Nephron progenitor cell (in vitro differentiated cells): ENCODE measurements at places on chromosomes 1 and 21.

DNA sequence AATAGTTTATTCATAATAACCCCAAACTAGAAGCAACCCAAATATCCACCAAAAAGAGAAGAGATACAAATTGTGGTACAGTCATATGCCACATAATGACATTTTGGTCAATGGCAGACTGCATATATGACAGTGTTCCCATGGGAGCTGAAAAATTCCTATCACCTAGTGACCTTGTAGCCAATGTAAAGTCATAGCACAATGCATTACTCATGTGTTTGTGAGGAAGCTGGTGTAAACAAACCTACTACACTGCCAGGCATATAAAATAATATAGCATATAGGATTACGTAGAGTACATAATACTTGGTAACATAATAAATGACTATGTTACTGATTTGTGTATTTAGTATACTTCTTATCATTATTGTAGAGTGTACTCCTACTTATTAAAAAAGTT lies 29.5 kb upstream of the SLFNL1 start:
- no peak for DNase-seq

DNA sequence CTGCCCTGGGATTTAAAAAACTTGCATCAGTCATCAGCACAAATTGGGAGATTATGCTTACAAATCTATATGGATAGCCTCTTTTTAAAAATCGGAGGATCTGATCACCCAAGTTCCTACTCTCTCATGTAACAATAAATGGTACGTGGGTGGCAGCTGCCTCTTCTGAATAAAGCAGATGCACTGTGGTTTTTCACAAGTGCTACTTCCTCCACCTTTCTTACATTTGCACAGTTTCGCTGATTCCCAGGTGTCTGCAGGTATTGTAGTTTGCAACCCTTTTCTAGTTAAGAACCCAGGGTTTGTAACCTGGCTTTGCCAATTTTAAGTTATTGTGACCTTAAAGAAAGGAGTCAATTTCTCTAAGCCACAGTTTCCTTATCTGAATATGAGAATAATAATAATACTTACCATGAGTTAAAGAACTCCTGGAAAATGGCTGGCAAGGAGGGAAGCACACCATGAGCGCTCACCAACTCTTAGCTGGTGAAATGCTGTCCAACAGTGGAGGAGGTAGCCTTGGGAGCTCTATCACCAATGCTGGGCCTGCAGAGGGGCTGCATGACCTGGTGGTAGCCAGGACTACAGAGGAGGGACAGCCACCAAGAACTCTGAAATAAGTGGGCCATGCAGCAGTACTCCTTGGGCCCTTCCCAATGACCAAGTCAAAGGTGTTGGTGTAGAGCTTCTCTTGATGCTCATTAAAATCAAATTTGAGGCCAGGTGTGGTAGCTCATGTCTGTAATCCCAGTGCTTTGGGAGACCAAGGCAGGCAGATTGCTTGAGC lies 30.2 kb upstream of the KCNA2 start:
- DNase-seq, result no peak

- no peak for DNase-seq
Observed at GRCh38 chr1:208007319-208007937, 96.5 kb upstream of the CD34 start.

DNA sequence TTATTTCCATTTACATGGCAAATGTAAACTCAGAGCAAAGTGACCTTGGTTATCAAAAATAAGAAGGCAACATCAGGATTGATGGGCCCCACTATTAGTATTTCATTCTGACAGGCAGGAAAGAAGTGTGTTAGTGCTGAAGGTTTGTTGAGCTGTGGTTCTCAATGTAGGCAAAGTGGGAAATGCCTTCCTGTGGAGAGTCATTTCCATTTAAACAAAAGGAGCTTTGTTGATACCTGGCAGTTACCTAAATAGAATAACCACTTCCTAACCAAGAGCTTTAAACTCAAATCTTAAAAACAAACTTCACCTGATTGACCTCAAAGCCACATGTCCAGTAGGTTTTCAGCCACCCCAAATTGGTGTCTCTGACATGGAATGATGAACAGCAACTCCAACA lies 579.9 kb upstream of the BEND5 start:
- no peak for DNase-seq

- DNase-seq, result no peak
Observed at GRCh38 chr1:212655668-212656440, 43.8 kb downstream of the BATF3 start.

- no peak for DNase-seq
Observed at GRCh38 chr1:227549892-227550291, 13.5 kb upstream of the ZNF678 start.

GRCh38 chr1:115211071-115211745 lies 121.9 kb upstream of the TSPAN2 start:
- no peak for DNase-seq

DNA sequence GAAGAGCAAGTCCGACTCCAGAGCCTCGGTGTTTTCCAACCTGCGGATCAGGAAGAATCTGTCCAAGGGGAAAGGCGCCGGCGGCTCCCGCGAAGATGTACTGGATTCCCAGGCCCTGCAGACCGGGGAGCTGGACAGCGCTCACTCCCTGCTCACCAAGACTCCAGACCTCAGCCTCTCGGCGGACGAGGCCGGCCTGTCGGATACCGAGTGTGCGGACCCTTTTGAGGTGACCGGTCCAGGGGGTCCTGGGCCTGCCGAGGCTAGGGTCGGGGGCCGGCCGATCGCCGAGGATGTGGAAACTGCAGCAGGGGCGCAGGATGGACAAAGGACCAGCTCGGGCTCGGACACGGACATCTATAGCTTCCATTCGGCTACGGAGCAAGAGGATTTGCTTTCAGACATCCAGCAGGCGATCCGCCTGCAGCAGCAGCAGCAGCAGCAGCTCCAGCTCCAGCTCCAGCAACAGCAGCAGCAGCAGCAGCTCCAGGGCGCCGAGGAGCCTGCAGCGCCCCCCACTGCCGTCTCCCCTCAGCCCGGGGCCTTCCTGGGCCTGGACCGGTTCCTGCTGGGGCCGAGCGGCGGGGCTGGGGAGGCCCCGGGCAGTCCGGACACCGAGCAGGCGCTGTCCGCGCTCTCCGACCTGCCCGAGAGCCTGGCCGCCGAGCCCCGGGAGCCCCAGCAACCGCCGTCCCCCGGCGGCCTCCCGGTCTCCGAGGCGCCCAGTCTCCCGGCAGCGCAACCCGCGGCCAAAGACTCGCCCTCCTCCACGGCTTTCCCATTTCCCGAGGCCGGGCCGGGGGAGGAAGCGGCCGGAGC lies 827 bp downstream of the FMN2 start:
- peak; percentile 61 for DNase-seq

DNA sequence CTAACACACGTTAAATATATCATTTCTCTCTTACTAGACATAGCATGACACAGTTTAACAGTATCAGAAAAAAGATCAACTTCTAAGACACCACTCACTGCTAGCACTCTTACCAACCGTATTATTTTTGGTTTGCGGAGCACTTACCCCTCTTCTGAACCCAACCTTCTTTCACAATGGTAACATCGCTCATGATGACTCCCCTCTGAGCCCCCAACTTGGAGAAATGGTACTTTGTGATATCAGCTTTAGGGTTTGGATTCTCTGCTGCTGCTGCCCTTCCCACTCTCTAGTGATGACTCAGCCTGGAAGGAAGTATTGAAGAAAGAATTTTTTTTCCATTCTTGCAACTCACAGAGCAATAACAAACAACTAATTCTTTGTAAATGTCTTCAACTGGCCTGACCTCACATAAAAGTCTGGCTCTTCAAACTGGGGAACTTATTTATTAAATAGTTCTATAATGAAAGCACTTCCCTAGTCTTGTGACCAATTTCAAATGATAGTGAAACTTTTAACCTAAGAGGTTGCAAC lies 7.0 kb downstream of the AKT3 start:
- DNase-seq, result no peak

GRCh38 chr1:2393471-2393877 lies 1.8 kb downstream of the RER1 start:
- DNase-seq, result no peak

DNA sequence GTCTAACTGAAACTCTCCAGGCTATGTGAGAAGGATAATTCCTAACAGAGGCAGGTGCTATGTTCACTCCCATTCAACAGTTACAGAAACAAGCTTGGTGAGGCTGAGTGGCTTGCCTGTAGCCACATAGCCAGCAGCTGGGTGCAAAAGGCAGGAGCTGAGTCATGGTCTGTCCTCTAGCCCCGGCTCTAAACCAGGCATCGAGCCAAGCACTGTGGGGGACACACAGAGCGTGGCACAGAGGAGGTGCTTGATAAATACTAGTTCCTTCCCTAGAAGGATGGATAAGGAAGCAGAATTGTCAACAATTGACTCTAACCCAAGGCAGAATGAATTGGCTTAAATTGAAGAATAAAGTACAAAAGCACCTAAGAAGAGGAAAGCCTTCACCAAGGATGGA lies 10.4 kb upstream of the KCNA2 start:
- no peak for DNase-seq

DNA sequence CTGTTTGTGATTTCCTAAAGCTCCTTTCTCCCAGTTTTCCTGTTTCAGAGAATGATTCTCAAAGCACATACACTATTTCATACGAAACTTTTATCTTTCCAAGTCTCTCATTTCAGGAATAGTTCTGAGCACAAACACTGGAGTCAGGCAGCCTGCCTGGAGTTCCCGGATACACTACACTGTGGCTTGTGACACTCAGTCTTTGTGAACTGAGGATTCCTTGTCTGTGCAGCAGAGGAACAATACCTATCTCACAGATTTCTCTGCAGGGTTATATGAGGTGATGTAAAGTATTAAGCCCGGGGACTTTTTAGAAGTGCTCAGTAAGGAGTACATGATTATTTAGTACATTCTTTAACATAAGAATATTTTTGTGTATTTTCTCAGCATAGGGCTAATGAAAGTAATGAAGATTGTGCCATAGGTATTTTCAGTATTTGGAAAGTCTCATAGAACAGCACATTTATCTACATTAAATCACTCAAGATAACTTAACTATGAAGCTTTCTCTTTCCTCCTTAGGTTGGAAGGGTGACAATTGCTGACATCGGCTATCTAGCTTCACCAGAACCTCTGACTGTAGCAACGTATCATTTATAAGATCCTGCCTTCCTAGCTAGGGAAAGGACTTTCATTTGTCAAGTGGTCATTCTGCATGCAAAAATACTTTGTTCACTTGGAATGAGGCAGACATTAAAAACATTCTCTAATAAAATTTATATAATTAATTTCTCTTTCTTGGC lies 12.9 kb downstream of the GBP2 start:
- no peak for DNase-seq

- no peak for DNase-seq
Observed at GRCh38 chr1:11741919-11742558, 6.1 kb downstream of the AGTRAP start.

GRCh38 chr1:187129132-187129531 lies 300.4 kb downstream of the PLA2G4A start:
- DNase-seq, result no peak

DNA sequence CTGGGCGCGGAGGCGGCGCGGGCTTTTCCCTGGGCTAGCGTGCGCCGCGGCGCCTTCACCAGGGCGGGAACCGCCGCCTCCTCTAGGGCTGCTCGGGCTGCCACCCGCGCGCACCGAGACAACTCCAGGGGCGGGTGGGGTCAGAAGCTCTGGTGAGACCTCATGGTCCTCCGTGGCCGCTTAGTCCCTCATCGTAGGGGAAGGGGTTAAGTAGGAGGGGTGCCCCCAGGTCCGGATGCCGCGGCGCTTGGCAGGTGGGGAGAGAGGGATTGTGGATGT lies 559 bp downstream of the SERTAD4 start:
- no peak for DNase-seq

GRCh38 chr1:201649761-201650622 lies 111.1 kb downstream of the NAV1 start:
- peak; percentile 82 for DNase-seq

GRCh38 chr1:230681599-230681998 lies 32.3 kb downstream of the AGT start:
- no peak for DNase-seq

DNA sequence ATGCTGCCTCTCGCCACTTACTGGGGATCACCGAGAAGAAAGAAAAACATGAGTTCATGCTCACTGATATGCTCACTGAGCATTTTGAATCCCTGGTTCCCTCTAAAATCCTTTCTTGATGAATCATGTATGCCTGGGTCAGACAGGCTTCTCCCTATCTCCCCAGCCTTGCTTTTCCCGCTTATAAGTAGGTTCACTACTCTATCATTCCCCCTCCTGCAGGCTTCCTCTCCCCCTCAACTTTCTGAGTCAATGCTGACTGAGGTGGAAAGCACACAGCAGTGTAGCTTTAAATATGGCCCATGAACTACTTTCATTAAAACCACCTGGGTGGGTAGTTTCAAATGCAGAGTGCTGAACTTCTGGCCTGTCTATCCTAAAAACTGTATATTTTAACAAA lies 41.7 kb downstream of the FMO4 start:
- no peak for DNase-seq

- DNase-seq, result no peak
Observed at GRCh38 chr1:9111957-9112356, 16.9 kb downstream of the GPR157 start.

DNA sequence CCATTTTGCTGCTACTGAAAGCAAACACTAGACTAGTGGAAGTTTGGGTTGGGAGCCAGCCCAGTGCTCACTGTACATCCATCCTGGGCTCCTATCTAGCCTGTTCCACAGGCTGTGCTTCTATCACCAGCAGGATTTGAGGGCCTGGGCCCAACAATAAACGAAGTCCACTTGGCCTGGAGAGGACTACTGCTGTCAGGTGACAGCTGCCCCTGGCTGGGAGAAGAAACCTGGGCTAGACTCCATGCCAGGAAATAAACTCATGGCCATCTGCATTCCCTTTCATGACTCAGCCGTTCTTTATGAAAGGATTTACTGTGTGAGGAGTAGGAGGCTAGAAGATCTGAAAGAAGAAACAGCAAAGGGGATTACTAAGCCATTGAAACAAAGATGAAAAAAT lies 35.5 kb downstream of the COLGALT2 start:
- DNase-seq, result no peak

DNA sequence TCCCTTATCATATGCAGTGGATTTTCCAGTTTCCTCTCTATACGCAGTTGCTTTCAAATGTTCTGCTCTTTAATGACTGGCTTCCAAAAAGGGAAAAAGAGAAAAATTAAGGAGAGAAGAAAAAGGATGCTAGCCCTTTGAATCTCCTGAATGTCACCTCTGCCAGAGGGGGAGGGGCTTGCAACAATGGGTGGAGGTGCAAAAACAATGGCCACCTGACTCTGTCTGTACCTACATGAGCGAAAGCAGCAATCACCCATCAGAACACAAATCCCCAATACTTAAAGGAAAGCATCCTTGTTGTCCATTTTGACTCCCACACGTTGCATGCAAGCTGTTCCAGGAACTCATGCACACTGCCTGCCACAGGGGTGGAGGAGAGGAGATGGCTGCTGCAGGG lies 61.2 kb downstream of the CCDC30 start:
- DNase-seq, result no peak

GRCh38 chr1:170730438-170730837 lies 66.5 kb downstream of the PRRX1 start:
- no peak for DNase-seq
